Amniotic stem cell (primary cell): ENCODE measurements at places on chromosomes 2 and 18.

DNA sequence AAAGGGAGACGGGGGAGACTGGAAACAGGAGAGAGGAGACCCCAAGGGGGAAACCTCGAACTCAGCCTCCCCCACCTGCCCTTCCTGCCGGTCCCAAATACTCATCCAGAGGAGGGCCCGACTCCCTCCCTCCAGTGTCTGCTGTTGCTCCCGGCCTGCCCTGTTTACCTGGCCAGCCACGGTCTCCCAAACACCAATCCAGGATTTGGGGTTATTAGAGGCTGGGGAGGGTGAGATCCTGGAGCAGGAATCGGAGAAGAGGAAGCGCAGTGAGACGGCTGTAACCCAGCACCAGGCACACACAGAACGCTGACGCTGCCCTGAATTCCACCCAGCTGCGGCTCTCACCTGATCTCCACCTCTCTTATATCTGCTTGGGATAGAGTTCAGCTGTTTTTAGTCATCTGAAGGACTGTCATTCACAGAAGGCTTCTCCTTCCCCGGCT, 213.0 kb downstream of the TNS1 start:
- DNase-seq: no peak

DNA sequence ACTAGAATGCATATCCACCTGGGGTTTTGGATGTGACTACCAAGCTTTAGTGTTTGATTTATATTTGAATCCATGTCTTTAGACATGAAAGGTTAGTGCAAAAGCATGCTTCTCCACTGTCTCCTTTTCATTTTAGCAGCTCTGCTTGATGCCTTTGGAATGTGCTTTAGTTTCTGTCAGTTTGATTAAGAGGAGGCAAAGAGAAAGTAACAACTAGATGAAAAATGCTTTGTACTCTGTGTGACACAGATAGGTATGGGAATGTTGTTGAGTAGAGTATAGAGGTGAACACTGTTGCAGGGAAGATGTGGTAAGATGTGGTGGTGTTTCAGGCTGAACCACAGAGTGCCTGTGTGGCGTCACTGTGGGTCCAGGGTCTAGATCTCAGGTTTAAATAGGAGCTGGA, 19.8 kb downstream of the PIK3C3 start:
- no peak for DNase-seq

DNA sequence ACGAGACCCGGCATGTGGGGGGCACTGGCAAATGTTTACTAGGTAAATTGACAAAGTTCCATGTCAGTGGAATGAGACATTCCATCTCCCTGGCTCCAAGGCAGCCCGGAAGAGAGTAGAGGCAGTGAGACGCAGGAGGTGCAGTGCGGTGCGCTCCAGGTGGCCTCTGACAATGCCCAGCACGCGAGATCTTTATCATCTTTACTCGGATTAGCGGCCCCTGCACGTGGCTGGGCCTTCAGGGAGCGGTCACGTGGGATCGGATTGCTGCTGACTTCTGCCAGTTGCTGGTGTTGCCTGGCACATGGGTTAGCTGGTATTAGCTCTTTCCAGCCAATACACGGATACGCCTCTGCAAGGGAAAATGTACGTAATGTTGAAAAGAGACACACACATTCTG, 151.2 kb upstream of the ALKAL2 start:
- no peak for DNase-seq

DNA sequence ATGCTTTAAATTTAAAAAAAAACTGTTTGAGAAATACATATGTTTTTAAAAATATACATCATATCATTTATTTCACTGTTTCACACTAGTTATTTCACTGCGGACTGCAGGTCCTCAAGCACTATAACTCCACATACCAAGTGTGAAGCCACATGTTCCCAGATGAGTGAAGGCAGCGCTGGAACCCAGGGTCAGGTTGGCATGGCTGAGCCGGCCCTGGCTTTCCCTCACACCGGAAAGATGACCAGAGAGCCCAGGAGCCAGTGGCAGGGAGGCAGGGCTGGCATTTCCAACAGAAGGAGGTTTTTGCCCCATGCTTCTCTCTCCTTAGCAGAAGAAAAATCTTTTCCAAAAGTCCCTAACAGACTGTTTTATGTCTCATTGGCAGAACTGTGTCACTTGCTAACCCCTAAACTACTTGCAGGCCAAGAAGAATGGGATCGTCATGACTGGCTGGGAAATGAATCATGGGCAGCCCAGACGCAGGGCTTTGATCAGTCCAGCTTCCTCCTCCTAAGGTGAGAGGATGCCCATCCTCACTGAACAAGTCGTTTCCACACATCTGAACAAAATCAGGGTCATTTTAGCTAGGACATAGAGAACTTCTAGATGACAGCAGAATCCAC, 287.6 kb upstream of the HNRNPA3 start:
- DNase-seq: no peak

- no peak for DNase-seq
These were observed 138.7 kb upstream of the RBMS1 start for GRCh38 chr2:160632084-160632975.

DNA sequence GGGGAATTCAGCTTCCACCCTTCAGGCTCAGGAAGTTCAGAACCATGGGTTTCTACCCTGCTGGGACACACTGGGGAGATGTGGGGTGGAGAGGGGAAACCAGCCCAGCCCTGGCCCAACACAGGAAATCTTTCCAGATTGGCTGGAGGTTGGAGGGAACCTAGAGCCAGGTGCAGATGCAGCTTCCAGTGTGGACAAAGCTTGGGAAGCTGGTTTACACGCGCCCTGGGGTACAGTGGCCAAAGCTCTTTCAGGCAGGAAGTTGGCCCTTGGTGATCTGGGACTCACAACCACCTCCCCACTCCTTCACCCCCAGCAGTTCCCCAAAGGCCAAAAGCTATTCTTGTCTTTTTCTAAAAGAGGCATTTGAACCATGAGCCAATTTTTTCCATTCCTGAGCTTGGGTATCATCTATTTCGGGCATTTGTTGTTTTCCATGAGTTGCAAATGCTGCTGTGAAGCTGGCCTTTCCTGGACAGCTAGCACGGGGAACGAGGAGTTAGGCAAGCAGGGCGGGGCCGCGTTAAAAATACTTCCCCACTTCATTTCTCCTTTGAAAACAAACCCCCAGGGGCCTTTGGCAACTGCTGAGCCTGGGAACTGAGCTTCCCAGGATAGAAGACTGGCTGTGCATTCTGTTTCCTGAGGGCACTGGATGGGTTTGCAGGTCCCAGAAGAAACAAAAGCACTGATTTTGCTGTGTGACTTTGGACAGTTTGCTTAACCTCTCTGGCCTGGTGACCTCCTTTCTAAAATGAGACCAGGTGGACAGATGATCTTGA, 3.1 kb upstream of the ARID5A start:
- DNase-seq: no peak

GRCh38 chr2:74415762-74416395, 5.5 kb downstream of the C2orf81 start:
- DNase-seq: no peak

DNA sequence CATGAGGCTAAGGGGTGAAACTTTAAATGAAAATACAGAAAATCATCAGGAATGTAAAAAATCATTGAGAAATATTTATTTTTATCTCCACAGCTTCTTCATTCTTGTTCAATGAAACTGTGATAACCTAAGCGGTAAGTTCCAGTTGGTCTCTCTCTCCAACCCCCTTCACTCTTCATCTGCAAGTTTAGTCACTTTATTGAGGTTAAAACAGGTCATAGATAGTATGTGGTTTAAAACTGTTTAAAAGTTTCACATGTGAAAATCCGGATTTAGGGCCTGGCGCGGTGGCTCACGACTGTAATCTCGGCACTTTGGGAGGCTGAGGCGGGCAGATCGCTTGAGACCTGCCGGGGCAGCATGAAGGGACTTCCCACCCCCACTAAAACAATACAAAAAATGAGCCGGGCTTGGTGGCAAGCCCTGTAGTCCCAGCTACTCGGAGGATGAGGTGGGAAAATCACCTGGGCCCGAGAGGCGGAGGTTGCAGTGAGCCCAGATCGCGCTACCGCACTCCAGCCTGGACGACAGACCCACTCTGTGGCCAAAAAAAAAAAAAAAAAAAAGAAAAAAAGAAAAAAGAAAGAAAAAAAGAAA, 1.6 kb upstream of the PHLPP1 start:
- DNase-seq: no peak

DNA sequence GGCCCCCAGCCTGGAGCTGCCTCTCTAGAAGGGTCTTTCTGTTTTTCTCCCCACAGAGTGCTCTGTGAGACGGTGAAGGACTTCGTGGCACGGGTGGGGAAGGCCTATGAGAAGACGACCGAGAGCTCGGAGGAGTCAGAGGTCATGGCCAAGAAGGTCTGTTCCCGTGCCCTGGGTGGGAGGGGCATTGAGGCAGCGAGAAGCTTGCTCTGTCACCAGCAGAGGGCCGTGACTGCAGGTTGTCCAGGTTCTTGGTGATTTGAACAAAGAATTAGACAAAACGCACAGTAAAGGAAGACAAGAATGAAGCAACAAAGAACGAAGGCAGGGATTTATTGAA, 93.9 kb downstream of the DGKD start:
- no peak for DNase-seq

DNA sequence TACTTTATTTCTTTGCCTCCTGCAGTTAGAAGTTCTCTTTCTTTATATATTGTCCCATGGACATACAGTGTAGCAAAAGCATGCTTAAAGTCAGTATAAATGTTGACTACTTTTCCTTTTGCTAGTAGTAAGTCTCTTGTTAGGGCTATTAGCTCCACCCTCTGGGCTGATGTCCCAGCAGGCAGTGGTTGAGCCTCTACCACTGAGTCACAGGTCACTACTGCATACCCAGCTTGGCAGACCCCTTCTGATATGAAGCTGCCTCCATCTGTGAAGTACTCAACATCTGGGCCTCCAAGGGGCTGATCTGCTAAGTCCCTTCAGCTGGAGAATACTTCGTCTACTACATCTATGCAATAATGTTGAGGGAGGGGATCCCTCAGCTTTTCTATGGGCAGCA, 61.0 kb upstream of the SLC35G4 start:
- no peak for DNase-seq

- no peak for DNase-seq
These were observed 116.5 kb upstream of the LYPD6 start for GRCh38 chr2:149213764-149214493.

- DNase-seq: no peak
These were observed 36.9 kb downstream of the RIT2 start for GRCh38 chr18:43078478-43079092.
